ENCODE measurements at places on chromosomes 7 and 10.

- no peak for DNase-seq
These were observed 60.1 kb downstream of the DENND11 start for GRCh38 chr7:141641876-141642275.

DNA sequence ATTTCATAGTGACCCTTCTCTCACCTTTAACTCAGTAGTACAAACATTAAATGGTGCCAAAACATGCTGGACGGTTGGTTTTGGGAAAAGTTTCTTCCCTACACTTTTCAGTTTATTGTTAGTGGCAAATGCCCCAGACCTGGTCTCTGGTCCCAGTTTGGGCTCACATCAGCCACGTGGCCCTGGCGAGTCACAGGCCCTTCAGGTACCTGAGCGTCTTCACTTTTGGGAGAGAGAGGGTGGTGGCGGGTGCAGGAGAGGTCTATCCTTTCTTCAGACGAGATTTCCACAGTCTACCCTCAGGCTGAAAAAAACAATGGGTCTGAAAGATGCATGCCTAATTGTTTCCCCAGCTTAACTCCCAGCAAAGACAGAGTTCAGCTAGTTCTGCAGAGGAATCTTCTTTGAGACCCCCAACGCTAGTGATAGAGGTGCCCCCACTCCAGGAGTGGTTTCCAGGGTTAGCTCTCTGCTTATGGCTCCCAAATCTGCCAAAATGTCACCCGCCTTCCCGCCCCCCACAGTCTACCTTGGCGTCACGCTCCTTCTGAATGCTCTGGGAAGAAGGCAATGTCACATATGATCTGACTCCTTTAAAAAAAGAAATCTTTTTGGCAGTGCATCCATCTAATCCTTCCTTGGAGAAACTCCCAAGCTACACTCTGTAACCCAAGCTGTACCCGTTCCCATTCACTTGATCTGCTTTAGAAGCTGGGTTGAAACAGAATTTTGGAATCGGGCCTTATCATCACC is 384.8 kb upstream of the FOXK1 start:
- no peak for DNase-seq

GRCh38 chr10:36779238-36779846 is 346.1 kb upstream of the ANKRD30A start:
- peak; percentile 67 for DNase-seq

DNA sequence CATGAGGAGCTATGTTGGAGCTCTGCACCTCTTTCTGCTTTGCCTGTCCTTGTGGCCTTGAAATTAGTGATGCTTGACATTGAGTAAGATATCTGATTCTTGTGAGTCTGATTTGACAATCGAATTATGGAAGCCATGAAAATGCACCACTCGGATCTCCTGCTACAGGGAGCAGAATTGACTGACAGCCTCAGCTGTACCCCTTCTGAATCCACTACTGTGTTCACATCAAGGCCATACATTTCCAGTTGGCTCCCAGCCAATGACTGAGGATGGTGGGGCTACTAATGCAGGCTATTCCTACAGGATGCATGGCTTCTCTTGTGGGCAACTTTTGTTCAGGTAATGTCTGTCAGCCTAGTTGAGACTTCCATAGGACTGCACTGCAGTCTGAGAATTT is 321.9 kb downstream of the REEP3 start:
- DNase-seq = no peak

DNA sequence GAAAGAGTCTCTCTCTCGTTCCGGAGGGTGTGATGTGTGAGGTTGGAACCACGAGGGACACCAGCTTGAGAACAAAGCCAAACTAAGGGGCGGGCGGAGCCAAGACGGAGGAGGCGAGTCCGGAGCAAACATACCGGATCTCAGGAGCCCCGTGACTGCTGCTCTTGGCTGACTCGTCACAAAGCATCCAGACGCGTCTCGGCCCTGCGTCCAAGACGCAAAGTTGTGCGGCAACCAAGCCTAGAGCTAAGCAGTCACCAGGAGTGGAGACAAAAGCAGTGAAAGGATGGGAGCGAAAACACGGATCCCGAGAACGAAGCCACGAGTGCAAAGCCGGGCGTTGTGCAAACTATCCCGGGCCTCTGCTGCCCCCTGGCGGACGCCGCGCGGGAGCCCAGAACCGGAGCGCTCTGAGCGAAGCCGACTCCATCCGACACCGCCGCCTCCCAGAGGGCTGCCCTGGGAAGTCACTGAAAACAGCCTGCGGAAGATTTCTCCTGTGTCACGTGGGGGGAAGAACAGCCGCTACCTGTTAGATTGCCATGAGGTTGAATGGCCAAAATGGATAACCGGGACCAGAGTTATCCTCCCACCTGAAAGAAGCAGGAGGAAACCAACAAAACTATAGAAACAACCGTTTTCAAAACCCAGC is 46.4 kb upstream of the TMEM72 start:
- DNase-seq = peak; percentile 71

- DNase-seq = no peak
These were observed 145.7 kb upstream of the CHST15 start for GRCh38 chr10:124239134-124239533.

DNA sequence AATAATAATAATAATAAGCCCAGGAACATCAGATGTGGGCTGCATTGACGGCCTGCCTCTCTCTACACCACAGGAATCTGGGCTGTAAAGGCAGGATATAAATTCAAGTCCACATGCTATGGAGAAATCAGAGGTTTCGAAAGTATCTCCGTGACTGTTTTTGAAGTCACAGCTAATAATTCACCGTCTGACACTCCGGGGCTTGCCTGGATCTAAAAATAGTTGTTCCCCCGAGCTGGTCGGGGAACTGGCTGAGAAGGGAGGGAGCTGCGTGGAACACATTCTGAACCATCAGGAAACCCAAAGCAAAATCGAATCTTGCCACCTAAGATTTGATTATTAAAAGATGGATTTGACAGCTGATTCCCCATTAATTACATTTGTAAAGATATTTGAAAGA is 35.4 kb downstream of the KLF6 start:
- DNase-seq = no peak

DNA sequence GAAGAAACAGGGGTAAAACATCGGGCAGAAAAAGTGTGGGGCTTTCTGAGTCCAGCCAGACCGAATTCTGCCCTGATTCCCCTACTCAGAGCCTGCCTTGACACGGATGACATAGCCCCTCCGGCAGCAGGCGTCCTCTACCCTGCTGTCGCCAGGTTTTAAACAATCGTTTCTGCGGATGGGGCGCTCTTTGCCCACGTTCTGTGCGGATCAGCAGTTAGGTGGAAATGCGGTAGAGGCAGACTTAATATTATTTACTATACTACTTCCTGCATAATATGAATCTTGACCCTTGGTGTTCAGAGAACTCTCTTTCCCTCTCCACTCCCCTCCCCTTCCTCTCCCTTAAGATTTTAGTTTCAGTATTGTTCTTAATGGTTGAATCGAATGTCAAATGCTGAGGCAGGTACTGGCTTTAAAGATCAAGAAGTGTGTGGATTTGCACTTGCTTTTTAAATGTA is 2.4 kb downstream of the GATA3 start:
- no peak for DNase-seq

GRCh38 chr10:122855745-122856144 is 10.1 kb upstream of the CUZD1 start:
- no peak for DNase-seq

- DNase-seq = peak; percentile 71
These were observed 47.6 kb upstream of the ITGB1 start for GRCh38 chr10:33005322-33006301.

DNA sequence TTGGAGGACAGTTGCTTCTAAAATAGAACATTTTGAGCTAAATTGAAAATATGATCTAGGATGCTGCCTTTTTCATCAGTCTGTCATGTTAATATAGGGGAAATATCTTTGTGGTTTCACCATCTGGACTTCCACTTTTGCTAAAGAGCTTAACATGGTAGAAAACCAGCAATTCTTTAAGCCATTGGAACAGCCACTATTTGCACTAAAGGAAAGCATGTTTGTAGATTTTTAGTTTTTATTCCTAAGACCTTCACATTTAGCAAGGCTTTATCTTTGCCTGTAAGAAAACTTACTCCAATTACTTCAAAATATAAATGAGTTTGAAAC is 291.0 kb downstream of the RNLS start:
- no peak for DNase-seq

- DNase-seq = no peak
These were observed 1.2 kb downstream of the BRAF start for GRCh38 chr7:140923358-140924006.

- no peak for DNase-seq
These were observed 596.5 kb downstream of the NXPH1 start for GRCh38 chr7:9029681-9030530.

DNA sequence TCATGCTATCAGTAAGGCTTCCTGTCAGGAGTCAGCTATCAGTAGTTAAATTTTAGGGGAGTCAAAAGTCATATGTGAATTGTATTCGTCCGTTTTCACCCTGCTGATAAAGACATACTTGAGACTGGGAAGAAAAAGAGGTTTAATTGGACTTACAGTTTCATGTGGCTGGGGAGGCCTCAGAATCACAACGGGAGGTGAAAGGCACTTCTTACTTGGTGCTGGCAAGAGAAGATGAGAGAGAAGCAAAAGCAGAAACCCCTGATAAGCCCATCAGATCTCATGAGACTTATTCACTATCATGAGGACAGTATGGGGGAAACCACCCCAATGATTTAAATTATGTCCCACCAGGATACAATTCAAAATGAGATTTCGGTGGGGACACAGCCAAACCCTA is 47.1 kb downstream of the KLF6 start:
- DNase-seq = no peak

DNA sequence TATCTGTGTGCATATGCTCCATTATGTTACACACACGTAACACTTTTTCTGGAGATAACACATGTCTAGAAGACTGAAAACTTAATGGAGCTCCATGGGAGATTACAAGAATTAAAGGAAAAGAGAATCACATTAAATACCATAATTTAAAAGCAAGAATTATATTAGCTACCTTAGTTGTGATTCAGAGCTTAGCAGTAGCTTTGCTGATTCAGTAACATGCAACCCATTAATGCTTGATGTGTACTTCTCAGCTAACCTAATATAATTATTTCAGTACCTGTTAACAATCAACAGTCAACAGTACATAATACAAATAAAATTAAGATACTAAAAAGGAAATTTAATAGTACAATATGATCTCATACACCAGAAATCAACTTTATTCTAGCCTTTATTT is 73.8 kb upstream of the GPR22 start:
- DNase-seq = no peak

GRCh38 chr10:69359594-69359993 is 57.1 kb downstream of the TACR2 start:
- no peak for DNase-seq

DNA sequence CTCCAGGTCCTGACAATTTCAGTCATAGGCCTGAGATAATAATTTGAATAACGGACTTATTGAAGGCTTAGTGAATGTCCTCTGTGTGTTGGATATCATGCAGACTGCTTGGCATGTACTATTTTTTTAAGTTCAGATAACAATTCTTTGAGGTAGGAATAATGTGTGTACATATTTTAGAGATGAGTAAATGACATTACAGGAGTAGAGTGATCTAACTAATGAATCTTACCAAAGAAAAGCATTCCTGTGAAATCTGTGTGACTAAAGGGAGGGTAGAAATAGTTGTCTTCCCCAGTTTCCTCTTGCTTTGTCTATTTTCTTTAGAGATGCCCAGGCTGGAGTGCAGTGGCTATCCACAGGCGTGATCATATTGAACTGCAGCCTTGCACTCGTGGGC is 391.8 kb upstream of the ETV1 start:
- DNase-seq = no peak

- no peak for DNase-seq
These were observed 232.2 kb downstream of the TMEM178B start for GRCh38 chr7:141306081-141306480.

GRCh38 chr7:64651632-64652165 is 14.2 kb upstream of the ZNF107 start:
- no peak for DNase-seq

GRCh38 chr7:77862691-77863090 is 64.1 kb downstream of the PHTF2 start:
- DNase-seq = no peak

DNA sequence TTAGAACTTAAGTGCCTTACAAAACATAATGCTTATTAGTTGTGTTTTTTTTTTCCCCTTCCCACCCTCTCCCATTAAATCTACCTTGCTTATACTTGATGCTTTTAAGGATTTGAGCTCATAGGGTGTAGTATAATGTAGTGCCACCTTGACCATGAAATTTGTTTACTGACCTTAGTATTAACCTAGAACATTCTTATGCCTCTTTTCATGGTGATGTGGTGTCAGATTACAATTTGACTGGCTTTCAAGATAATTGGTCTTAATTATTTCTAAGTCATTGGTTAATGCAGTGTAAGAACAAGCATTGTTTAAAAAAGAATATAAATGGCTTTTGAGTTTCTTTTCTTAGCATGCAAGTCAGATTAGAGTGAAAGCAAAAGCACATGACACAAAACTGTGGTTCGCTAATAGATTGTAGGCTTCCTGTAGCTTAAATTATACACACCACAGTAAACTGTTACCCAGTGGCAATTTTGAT is 61.8 kb downstream of the ADD3 start:
- DNase-seq = no peak

GRCh38 chr7:18623389-18623788 is 127.8 kb downstream of the HDAC9 start:
- no peak for DNase-seq

DNA sequence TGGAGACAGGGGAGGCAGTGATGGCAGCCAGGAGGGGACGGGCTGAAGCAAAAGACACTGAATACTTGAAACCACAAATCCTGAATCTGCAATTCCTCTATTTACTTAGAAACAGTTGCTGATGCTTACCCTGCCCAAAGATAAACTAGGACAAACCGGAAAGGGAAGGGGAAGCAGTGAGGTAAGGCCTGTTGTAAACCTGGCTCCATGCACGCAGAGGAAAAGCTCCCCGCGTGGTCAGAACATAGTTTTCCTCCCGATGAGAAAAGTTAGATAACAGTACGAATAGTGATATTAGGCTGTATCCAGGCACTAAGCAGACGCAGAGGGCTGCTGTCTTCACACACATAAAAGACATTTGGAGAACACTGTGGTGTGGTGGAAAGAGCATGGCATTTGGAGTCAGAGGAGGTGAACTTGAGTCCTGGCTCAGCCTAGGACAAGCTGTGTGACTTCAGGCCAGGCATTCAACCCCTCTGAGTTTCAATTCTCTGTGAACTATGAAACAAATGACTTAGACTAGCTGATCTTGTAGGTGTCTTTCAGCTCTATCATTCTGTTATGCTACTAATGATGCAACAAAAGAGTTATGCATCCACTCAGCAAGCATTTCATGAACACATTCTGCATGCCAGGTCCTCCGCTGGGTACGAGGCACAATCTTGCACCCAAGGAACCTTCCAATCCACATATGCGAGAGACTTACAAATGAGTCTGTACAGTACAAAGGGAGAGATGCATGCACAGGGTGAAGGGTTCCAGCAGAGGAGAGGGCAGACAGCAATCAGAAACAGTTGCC is 80.9 kb downstream of the SORBS1 start:
- DNase-seq = peak; percentile 97

DNA sequence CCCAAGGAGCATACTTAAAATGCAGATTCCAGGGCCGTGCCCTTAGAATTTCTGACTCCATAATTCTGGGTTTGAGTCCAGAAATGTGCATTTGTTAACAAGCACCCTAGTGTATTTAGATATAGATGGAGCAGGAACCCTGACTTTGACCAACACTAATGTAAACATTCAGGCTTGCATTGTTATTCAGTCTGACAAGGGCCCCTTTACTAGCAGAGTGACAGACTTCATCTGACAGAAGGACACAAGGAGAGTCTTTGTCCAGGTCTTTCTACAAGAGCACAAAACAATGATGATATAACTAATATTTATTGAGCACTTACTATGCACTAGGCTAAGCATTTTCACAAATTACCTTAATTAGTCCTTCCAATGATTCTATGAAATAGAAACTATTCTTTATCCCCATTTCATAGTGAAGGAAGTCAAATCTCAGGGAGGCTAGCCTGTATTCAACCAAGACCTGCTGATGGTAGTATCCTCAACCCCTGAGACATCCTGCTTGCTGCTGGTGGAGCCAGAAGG is 3.9 kb downstream of the RBP4 start:
- no peak for DNase-seq
